ENCODE measurements at places on chromosomes 13 and 19. TPM values are rescaled to one million over a fixed set of nuclear protein-coding genes. Genes with fewer than 3 reads are reported as not detected.

Gene PCP2
- 6.1 TPM for total RNA-seq

Gene KIR2DL4
- total RNA-seq, result 0.25 TPM

Gene SLITRK1
- not detected for total RNA-seq

Gene ERFL
- total RNA-seq, result 0.69 TPM

Gene COG6
- total RNA-seq, result 31.3 TPM

Gene GAPDHS
- total RNA-seq, result not detected

Gene IL27RA
- total RNA-seq, result 14.1 TPM

Gene ICAM5
- 2.9 TPM for total RNA-seq

Gene ZNF284
- total RNA-seq, result 2.5 TPM

Gene CFD
- total RNA-seq, result 35.1 TPM

Gene CEACAM7
- 0.16 TPM for total RNA-seq

Gene GARIN5A
- 2.0 TPM for total RNA-seq

Gene TEKTIP1
- 9.2 TPM for total RNA-seq

Gene OR4F17
- 0.35 TPM for total RNA-seq

Gene GFY
- not detected for total RNA-seq

Gene CBY2
- 0.22 TPM for total RNA-seq

Gene ZNF653
- 11.5 TPM for total RNA-seq

Gene FCAR
- 1.8 TPM for total RNA-seq

Gene PSG3
- not detected for total RNA-seq

Gene WDR62
- total RNA-seq, result 0.69 TPM

Gene CLDN10
- 144 TPM for total RNA-seq

Gene CACNG6
- not detected for total RNA-seq

Gene TBXA2R
- 6.7 TPM for total RNA-seq

Gene ENOX1
- total RNA-seq, result 4.9 TPM

Gene OR10H1
- 0.09 TPM for total RNA-seq

Gene CD22
- 15.4 TPM for total RNA-seq

Gene ATP4A
- not detected for total RNA-seq

Gene ZNF563
- total RNA-seq, result 6.8 TPM

Gene ZNF568
- 13.1 TPM for total RNA-seq

Gene INSR
- 50.4 TPM for total RNA-seq

Gene EHD2
- 105 TPM for total RNA-seq

Gene ELSPBP1
- total RNA-seq, result not detected

Gene SYT3
- total RNA-seq, result 0.63 TPM

Gene SLC25A41
- total RNA-seq, result 0.28 TPM

Gene ZNF837
- 5.0 TPM for total RNA-seq

Gene MAST3
- total RNA-seq, result 16.0 TPM

Gene CEACAM5
- not detected for total RNA-seq

Gene APOC1
- total RNA-seq, result 11.8 TPM

Gene DCT
- total RNA-seq, result 0.13 TPM

Gene FUT2
- 5.8 TPM for total RNA-seq

Gene EPSTI1
- 12.2 TPM for total RNA-seq

Gene CCDC169
- total RNA-seq, result 1.5 TPM

Gene CATSPERD
- total RNA-seq, result not detected

Gene ABHD13
- total RNA-seq, result 9.4 TPM

Gene KLK5
- 0.88 TPM for total RNA-seq

Gene NKPD1
- total RNA-seq, result 0.09 TPM

Gene CRB3
- total RNA-seq, result 58.2 TPM

Gene U2AF2
- 161 TPM for total RNA-seq

Gene PGLYRP1
- not detected for total RNA-seq

Gene FGF22
- 0.19 TPM for total RNA-seq

Gene IGFL2
- not detected for total RNA-seq

Gene LIM2
- not detected for total RNA-seq

Gene CYP4F8
- total RNA-seq, result not detected

Gene ANKRD24
- total RNA-seq, result 0.72 TPM

Gene ZNF160
- total RNA-seq, result 38.2 TPM

Gene KBTBD6
- 9.3 TPM for total RNA-seq

Gene ATXN8OS
- total RNA-seq, result not detected

Gene ADGRE3
- total RNA-seq, result 0.25 TPM

Gene PDE4A
- total RNA-seq, result 17.5 TPM

Data from kidney (tissue), 22 donors.